ENCODE measurements at places on chromosomes 11 and 22.

GRCh38 chr11:19259487-19260345 lies 19.0 kb upstream of the E2F8 start:
- DNase-seq: no peak

- no peak for DNase-seq
These were observed 78.4 kb downstream of the ADAMTS15 start for GRCh38 chr11:130526846-130527245.

- peak; percentile 85 for DNase-seq
These were observed at the start of gene TRIM5 for GRCh38 chr11:5684646-5685362. TRIM5 (minus strand) TSS chr11:5685074; CDS start chr11:5680177, 4,897 bp downstream.

DNA sequence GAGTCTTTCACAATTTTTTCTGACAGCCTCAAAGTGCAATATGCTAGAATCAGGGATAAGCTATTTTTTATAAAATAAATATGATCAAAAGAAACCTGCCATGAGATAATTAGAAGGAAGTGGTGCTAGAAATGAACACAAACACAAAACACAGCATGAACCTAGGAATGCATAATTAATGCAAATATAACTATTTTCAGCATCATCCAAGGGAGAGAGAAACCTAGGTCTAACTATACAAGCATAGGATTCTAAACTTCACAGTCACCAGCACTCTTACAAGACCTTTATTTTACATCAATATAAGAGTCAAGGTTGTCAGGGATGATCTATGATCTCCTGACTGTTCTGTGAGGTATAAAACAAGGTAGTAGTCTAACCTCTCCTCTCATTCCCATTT lies 29.2 kb downstream of the TTC28 start:
- no peak for DNase-seq

- DNase-seq: no peak
These were observed 65.8 kb downstream of the SLC22A12 start for GRCh38 chr11:64656862-64657261.

GRCh38 chr22:47294222-47294532 lies 531.7 kb downstream of the TBC1D22A start:
- no peak for DNase-seq

DNA sequence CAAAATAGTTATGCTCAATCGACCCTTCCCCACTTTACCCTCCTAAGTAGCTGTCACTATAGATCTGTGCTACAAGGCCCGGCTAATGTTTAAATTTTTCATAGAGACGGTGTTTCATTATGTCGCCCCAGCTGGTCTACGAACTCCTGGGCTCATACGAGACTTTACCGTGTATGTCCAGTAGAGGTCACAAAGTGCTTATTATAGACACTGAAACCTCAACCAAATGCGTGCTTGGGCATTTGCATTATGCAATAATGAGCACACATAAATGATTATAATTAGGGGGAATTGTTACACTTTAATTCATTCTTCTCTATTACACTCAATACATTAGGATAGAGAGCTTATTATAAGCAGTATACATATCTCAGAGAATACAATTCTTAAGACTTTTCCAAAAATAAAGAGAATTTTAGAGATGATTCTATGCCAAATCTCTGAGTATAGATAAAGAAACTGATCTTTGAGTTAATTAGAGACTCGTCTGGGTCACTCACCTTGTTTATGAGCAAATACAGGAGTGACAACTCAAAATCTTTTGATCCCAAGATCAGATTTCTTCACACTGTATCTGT lies 12.5 kb upstream of the MRPL16 start:
- DNase-seq: no peak

GRCh38 chr22:37906364-37907008 lies 389 bp downstream of the MICALL1 start:
- DNase-seq: no peak

DNA sequence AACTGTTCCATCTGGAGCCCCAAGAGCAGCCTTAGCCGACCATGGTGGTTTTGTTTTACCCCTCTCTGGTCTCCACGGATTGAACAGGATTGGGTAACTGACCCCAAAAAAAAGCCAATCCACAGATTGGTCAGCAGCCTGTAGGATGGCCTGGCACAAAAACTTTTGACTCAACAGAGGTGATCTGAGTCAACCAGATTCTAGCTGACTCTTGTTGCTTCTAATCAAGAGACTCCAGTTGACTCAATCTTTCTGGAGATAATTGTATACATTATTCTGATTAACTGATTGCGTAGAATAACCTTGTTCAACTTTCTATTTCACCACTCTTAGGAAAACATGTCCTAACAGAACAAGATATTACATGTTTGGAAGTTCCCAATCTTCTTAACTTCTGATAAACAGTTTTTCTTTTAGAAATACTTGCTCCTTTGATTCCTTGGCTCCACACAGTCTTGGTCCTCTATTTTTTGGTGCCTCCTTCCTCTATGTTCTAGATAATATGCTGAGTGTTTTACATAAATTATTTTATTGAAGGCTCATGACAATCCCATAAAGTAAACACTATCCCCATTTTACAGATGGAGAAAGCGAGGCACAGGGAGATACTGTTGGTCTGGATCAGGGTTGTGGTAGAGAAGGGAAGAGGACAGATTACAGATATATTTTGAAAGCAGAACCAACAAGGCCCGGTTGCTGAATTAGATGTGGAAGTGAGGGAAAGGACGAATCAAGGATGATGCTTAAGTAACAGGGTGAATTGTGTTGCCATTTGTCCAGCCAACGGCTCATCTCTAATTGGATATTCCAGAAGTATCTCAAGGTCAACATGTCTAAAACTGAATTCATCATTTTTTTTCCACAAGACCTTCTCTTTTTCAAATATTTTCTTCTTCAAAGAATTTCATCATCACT lies 11.5 kb upstream of the ZC3H12C start:
- DNase-seq: no peak

DNA sequence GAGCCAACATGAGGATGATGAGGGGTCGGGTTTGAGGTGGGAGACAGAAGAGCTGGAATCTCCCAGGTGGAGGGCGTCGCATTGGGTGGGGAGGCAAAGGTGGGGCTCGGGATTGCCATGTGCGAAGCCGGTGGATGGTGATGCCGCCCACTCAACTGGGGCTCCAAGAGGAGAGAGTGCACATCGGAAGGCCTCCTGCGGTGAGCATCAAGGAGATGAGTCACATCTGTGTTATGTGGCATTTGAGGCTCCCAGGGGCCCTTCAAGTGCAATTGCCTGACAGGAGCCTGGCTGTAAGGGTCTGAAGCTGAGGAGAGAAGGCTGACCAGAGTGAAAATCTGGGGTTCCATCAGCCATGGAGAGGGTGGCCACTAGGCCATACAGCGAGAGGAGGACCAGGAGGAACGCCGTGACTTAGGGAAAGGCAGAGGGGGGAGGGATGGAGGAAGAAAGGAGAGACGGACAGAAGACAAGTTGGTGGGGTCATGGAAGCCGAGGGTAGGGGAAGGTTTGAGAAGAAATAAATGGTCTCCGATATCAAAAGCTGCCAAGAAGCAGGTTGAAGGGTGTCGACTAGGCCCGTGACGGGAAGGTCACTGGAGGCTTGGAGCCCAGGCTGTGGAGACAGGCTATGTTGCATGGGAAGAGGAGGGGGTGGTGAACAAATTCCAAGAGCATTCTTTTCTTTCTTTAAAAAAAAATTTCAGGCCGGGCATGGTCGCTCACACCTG lies 21.3 kb downstream of the RASD2 start:
- DNase-seq: no peak

GRCh38 chr11:2389377-2390026 lies 11.0 kb upstream of the TSSC4 start:
- no peak for DNase-seq

DNA sequence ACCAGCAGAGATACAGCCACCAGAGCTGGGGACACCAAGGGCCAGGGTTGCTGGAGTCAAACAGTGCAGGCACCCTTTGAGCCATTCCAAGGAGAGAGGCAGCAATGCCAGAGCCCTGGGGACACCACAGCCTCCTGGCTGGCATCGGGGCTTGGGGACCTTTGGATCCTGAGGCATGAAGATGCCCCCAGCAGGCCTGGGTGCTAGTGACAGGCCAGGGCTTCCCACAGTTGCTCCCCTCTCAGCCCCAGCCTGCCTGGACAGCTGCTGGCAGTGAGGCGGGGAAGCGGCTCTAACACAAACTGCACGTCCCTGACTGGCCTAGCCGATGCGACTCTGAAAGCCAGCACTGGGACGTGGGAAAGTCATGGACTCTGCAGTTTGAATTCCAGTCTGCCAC lies 2.7 kb downstream of the CD5 start:
- no peak for DNase-seq

- DNase-seq: no peak
These were observed 18.5 kb downstream of the GAB2 start for GRCh38 chr11:78399136-78399535.

GRCh38 chr11:123753110-123753509 lies 1.2 kb downstream of the OR6X1 start:
- DNase-seq: no peak

DNA sequence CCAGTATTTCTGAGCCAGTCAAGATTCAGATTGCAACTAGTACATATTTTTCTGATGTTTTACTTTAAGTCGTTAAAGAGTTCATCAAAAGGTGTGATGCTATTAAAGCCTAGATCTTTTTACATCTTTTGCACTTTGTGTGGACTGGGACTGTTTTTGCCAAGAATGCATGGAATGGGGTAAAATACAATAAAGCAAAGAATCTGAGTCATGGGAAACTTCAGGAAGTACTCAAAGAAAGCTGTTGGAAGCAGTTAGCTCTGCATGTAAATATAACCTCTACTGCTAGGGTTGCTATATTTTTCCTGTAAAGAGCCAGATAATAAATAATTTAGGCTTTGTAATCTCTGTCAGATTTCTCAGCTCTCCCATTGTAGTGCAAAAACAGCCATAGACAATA lies 20.9 kb downstream of the ATXN10 start:
- DNase-seq: no peak

- no peak for DNase-seq
These were observed 49.5 kb downstream of the IGF2 start for GRCh38 chr11:2089536-2090165.

GRCh38 chr22:46224044-46224897 lies 25.8 kb downstream of the CDPF1 start:
- no peak for DNase-seq

DNA sequence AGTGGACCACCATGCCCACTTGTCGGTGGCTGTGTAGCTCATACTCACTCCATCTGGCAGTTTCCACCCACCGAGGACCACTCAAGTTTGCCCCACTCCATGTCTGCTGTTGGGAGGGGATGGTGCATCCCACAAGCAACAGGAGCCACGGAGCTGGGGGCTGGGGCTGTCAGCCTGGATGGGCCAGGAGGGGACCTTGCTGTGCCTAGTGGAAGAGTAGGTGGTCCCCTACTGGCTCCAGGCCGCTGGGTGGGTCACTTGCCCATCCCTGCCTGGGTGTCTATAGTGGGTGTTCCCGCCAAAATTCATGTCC lies 57.0 kb downstream of the SMIM38 start:
- DNase-seq: no peak

DNA sequence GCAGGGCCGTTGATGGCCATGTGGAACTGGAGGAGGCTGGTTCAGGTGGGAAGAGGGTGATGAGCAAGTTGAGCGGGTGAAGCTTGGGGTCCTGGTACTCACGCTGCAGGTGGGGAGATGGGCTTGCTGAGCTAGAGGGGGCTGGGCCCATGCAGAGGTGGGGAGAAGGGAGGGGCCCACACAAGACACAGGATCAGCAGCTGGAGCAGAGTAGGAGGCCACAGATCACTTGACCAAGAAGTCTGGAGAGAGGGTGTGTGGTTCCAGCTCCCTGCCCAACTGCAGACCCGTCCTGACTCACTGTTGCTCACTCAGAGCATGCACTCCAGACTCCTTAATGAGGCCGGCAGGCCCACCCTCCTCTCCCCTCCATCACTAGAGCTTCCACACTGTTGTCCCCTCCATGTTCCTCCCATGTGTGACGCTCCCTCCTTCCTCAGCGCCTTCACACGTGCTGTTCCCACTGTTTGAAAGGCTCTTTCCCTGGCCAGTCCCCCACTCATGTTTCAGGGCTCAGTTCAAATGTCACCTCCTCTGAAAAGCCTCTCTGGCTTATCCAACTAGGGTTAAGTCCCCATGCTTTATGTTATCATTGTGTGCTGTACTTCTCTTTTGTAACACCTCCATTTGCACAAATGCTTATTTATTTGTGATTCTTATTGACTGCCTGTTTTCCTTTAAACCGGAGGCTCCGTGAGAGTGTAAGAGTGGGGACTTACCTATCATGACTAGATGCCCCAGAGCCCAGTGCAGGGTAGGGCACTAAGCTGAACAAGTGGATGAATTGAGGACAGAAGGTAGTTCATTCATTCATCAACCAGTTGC lies 2.3 kb downstream of the CCDC86 start:
- DNase-seq: no peak

DNA sequence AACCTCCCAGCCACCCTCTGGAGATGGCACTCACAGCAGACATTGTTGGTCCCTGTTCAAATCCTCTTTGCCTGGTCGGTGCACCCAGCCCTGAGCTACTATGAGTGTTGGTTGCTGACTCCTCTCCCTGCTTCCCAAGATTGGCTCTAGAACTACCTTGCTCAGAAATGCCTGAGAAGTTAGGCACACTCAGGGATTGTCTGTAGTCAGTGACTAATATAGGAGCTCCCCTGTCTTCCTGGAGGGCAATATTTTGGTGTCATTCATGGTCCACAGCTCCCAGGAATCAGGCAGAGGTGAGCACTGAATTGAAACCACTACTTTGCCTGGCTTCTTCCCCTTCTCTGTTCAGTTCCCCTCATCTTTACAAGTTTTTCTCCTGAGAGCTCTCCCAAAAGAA lies 325.9 kb downstream of the MIAT start:
- DNase-seq: no peak

GRCh38 chr11:134951305-134951700 lies 539.3 kb upstream of the B3GAT1 start:
- DNase-seq: no peak

- no peak for DNase-seq
These were observed 74.3 kb downstream of the RPUSD4 start for GRCh38 chr11:126137136-126137535.
